ENCODE measurements at places on chromosomes 4 and X.

- no peak for DNase-seq
These were observed 6.6 kb downstream of the ETDC start for GRCh38 chrX:135315864-135316263.

GRCh38 chrX:123222920-123223319, 38.8 kb downstream of the GRIA3 start:
- no peak for DNase-seq

DNA sequence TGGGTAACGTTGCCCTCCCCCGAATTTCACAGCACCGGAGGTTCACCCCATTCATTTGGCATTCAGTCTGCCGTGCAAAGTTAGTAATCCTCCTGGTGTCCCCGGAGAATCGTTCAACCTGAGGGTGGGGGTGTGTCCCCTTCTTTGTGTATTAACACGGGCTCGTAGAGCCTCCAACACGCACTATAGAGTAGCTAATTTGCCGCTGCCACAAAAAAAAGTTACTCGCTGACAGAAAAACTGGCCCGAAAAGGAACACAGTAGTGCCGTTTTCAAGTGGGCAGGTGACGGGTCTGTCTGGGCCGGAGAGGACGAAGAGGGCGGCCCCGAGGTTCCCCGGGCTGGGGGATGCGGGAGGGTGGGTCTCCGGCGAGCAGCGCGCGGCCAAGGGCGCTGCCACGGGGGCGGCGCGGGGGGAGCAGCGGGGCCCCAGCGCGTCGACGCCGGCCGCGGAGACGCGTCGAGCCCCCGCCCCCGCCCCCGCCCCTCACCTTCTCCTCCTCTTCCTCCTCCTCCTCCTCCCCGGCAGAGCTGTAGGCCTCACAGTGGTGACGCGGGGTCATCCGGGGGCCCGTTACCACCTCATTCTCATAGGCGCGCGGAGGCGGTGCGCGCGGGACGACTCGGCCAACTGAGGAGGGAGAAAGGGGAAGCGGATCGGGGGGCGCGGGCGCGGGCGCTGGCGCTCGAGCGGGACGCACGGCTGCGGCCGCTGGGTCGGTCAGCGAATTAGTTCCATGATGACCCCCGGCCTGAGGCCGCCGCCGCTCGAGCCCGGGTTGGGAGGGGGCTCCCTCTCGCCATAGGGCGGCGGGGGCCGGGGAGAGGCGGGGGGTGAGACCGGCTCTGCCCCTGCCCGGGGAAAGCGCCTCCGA, 571 bp downstream of the CCNI start:
- peak; percentile 29 for DNase-seq

DNA sequence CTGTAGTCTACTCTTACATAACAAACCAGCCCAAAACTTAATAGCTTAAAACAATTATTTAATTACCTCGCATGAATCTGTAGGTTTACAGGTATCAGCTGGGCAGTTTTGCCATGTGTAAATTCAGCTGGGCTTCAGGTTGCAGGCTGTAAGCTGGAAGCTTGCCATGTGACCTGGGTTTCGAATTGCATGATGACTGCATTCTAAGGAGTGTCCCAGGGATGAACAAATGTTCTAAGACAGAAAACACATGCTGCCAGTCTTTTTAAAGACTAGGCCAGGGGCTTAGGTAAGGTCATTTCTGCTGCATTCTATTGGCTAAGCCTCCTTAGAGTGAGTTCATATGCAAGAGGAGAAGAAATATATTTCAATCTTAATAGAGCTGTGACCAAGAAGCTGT, 44.8 kb downstream of the GRIA2 start:
- no peak for DNase-seq

GRCh38 chr4:22668301-22668700, 24.4 kb upstream of the GBA3 start:
- DNase-seq: no peak

- no peak for DNase-seq
These were observed 66.4 kb downstream of the PRKG2 start for GRCh38 chr4:81148576-81148975.

DNA sequence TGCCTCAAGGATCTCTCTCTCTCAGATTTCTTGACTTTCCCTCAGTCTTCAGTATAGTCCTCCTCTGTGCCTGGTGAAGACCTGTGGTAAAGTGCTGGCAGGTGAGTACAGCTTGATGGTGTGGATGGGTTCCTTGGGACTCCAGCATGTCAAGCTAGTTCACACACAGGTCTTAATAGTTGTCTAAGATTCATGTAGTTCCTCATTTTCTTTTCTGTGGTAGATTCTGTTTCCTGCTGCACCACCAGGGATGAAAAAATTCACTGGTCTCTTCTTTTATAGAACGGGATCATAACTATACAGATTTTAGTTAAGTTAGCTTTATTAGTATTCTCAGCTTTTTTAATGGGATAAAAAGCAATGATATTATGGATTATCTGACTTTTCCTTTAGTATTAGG, 32.5 kb upstream of the PAQR3 start:
- no peak for DNase-seq

- peak; percentile 15 for DNase-seq
These were observed 34.0 kb downstream of the STARD8 start for GRCh38 chrX:68681443-68681941.

DNA sequence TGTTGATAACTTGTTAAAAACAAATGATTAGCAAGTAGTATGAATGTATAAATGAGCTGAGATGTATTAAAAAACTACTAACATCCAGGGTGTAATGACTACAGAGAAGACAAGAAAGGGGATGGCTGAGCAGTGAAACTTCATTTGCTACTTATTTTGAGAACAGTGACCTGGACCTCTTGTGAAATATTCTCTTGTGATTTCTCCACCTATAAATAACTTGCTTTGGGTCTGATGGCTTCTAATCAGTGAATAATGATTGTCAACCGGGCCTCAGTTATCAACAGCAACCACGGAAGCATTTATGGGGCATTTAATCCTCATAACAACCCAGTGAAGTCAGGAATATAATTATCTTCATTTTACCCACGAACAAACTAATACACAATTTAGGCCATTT, 154.2 kb upstream of the HAND2 start:
- no peak for DNase-seq

GRCh38 chr4:159401791-159402380, 299.0 kb downstream of the RAPGEF2 start:
- DNase-seq: no peak

DNA sequence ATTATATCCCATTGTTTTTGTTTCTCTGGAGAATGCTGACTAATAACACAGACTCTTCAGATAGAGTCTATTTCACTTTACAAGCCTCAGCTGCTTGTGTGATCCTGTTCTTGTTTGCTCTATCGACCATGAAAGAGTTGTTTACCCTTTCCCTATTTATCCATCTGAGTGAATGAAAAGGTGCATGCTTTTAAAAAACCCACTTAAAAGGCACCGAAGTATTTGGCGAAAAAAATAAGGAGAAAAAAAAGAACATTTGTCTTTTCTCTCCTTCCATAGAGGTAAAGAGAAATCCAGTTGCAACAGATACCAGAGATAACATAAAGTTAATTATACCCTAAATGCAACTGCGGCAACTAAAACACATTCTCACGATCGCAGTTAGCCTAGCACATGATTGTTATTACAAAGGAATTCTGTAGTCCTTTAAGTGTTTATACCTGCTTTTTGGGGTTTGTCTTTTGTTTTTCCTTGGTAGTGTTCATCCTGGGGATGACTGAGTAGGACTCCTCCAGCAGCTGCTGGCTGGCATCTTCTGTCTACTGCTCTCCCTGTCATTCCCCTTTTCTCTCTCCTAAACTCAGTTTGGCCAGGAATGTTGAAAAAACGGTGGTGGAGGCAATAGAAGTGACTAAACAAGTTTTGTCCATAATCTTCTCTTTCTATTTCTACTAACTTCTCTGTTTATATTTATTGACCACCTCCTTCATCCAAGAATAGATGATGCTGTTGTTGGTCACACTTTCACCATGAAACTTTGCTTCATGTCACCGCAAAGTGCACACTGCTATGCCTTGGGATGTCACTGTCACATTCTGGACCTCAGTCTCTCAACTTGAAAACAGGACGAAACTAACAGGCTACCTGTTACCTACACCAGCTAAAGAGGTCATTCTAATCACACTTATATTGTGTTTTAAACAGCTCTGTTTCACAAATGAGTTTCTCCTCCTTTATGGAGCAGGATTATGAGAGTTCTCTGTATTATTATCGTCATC, 41.9 kb upstream of the FRAS1 start:
- no peak for DNase-seq

DNA sequence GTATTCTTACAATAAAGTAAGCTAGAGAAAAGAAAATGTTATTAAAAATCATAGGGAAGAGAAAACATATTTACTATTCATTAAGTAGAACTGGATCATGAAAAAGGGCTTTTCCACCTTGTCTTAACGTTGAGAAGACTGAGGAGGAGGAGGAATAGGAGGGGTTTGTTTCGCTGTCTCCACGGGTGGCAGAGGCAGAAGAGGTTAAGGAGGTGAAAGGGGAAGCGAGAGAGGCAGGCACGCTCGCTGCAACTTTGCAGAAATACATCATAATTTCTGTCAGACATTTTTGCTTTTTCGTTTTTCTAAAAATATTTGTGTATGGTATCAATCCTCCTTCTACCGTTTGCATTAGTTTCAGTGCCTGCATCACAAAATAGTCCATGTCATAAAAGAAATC, 2375.1 kb upstream of the AGA start:
- no peak for DNase-seq

- DNase-seq: no peak
These were observed 30.1 kb upstream of the MXD4 start for GRCh38 chr4:2291705-2292645.

GRCh38 chrX:71919886-71920285, 9.2 kb downstream of the NHSL2 start:
- no peak for DNase-seq

DNA sequence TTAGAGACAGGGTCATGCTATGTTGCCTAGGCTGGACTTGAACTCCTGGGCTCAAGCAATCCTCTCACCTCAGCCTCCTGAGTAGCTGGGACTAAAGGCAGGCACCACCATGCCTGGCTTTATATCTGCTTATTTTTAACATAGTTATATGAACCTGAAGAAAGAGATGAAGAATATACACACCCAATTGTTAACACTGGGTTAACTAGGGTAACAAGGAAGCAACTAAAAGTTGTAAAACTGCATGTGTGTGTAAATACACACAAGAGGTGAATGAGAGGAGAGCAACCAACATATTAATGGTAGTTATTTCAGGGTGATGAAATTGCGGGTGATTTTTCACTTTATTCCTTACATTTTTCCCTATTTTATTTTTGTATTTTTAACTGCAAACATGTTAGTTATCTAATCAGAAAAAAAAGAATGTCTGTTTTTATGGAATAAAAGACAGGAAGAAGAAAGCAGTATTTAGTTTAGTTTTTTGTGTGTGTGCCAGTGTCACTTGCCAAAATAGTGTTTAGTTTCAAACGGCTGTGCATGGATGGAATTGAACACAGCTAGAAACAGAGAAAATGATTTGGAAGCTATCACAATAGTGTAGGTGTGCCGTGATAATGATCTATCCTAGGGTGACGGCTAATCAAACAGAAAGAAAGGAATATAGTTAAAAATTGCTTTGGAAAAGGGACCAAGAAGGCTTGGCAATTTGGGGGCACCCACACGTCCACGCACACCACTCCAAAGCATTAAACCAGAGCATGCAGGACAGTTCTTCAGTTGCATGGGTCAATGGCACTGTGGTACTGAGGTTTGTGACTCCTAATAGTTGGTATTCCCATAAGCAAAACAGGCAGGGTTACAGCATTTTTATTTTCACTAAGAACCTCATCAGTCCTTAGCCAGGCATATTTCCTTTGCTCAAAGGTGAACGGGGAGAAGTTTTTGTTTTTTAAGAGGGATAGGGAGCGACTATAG, 89.1 kb upstream of the KLHL13 start:
- DNase-seq: no peak

DNA sequence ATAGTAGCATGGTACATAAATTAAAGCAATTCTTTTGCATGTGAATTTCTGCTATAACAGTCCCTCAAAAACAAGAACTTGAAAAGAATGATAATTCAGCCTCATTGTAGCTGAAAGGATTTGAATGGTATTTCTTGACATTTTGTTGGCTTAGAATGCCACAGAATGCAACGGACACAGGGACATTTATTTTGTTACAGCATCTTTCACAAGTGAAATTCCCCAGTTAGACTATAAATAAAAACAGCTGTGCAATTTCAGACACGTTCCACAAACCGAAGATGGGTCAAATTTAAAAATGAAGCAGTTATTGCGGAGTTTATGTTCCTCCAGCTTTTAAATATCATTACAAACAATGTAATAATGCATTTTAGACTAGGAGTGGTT, 82.8 kb upstream of the AMELX start:
- DNase-seq: no peak

- no peak for DNase-seq
These were observed 1053.0 kb upstream of the IGFBP7 start for GRCh38 chr4:58163156-58163555.

- DNase-seq: no peak
These were observed 259.4 kb upstream of the JADE1 start for GRCh38 chr4:128550060-128550459.

DNA sequence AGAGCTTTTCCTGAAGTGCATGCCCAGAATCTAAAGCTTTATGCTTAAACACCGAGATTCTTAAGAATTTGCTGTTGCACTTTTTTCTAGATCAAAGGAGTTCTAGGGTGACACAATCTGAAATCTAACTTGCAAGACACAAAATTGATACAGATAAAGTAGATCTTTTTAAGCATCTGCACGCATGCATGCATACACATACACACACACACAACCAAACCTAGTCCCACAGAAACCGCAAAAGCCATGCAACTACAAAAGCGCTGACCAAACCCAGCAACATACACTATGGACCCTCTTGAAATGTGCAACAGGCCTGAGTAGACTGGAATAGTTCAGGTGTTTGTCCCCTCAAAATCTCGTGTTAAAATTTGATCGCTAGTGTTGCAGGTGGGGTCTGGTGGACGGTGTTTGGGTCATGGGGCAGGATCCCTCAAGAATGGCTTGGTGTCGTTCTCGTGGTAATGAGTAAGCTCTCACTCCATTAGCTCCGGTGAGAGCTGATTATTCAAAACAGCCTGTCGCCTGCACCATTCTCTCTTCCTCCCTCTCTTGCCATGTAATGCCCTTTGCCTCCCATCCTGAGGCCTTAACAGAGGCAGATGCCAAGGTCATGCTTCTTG, 52.7 kb downstream of the IRF2 start:
- no peak for DNase-seq

- no peak for DNase-seq
These were observed 1271.0 kb downstream of the RAPGEF2 start for GRCh38 chr4:160373911-160374310.

DNA sequence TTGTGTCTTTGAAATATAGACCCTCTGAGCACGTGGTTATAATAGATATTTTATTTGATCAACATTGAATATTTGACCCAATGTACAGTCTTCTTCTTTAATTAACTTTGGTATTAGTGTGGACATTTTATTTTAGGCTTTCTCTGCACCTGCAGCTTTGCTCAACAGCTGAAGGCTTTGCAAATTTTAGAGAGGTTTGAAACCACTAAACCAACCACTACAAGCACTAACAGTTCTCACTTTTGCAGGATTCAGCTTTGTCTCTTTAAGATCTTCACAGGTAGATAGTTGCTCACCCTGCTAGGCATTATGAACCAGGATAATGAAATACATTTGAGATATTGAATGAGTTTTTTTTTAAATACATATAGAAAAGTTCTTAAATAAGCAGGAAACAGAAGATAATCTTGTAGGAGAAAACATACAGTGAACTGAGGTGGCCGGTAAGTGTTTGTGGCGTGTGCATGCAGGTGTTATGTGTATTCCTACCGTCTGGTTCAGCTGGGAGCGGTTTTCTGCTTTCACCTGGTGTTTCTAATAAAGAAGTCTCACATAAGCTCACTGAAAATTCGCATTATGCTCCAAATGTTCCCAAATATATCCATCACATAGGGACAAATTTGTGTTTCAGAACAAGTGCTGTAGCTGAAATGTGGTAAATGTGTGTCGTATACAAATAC, 1508.3 kb upstream of the TENM3 start:
- no peak for DNase-seq

- no peak for DNase-seq
These were observed 283.7 kb downstream of the AFF2 start for GRCh38 chrX:148784137-148784536.
